ENCODE measurements at places on chromosomes 13 and 19. TPM values are rescaled to one million over a fixed set of nuclear protein-coding genes. Genes with fewer than 3 reads are reported as not detected.

FUT1 gene
- not detected for total RNA-seq

GRK1 gene
- total RNA-seq, result not detected

CGB2 gene
- total RNA-seq, result not detected

CLEC4G gene
- total RNA-seq, result not detected

CEACAM20 gene
- not detected for total RNA-seq

UPK1A gene
- 0.38 TPM for total RNA-seq

CACNA1A gene
- 0.26 TPM for total RNA-seq

THSD8 gene
- 19.5 TPM for total RNA-seq

MYBPC2 gene
- total RNA-seq, result 0.50 TPM

KIR3DL2 gene
- 51.2 TPM for total RNA-seq

TUBA3C gene
- total RNA-seq, result not detected

CD33 gene
- total RNA-seq, result 0.89 TPM

PLA2G4C gene
- 17.2 TPM for total RNA-seq

ZNF816 gene
- total RNA-seq, result 8.7 TPM

SIGLEC12 gene
- total RNA-seq, result 0.70 TPM

ZNF135 gene
- 0.20 TPM for total RNA-seq

NLRP11 gene
- not detected for total RNA-seq

SIGLEC11 gene
- total RNA-seq, result not detected

ETV2 gene
- 0.39 TPM for total RNA-seq

ZNF610 gene
- total RNA-seq, result 0.74 TPM

CYP4F2 gene
- total RNA-seq, result not detected

ZNF549 gene
- total RNA-seq, result 7.3 TPM

LGALS4 gene
- 1.6 TPM for total RNA-seq

C19orf81 gene
- not detected for total RNA-seq

KCTD4 gene
- not detected for total RNA-seq

ZNF383 gene
- total RNA-seq, result 13.4 TPM

SIGLEC8 gene
- total RNA-seq, result not detected

CPAMD8 gene
- 0.81 TPM for total RNA-seq

ZNF208 gene
- 1.4 TPM for total RNA-seq

TMEM86B gene
- total RNA-seq, result 8.3 TPM

MBD3L3 gene
- not detected for total RNA-seq

QPCTL gene
- total RNA-seq, result 22.7 TPM

DNAJC15 gene
- total RNA-seq, result 17.6 TPM

LIN37 gene
- 9.6 TPM for total RNA-seq

GRWD1 gene
- 60.6 TPM for total RNA-seq

Measured in natural killer cell treated with Interleukin-12 subunit alpha and Interleukin-12 subunit beta and Interleukin-15 and Interleukin-18, amount 100 ng/mL, for 72 hours (primary cell).